ENCODE measurements at places on chromosomes 3 and 15.

- no peak for DNase-seq
These were observed 193.4 kb upstream of the RASGRP1 start for GRCh38 chr15:38758043-38758442.

DNA sequence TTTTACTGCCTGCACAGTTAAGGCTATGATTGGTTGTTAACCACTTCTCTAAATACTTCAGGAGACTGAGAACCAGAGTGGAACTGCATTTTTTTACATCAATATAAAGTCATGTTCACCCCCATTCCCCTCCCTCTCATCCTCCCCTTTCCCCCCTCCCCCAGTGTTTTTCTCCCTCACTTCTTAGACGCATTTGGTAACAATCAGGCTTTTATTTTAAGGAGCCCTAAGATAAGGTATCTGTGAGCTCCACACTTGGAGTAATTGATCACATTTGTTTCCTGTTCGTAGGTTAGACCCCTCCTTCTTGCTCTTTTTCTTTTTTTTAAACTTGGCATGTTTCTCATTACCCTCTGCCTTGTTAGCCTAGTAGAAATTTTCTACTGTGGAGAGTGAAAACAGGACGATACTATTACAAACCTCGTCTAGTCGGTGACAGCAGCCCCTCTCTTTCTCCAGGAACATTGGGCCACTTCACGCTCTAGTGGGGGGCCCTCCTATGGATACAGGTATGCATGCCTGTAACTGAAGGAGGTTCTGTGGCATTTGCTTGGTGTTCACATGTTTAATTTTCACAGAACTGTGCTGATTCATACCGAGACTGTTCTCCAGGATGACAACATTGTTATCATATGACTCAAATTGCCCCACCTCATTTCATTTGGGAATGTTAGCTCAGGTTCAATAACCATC lies 314.4 kb downstream of the MECOM start:
- no peak for DNase-seq

GRCh38 chr15:80779658-80780415 lies 667 bp downstream of the CEMIP start:
- no peak for DNase-seq

GRCh38 chr3:194369522-194370279 lies at the start of gene LRRC15:
Gene LRRC15, minus strand, starts transcription at chr3:194369743. Its CDS starts 8,700 bp downstream, at chr3:194361043.
- no peak for DNase-seq

- DNase-seq = no peak
These were observed 9.0 kb upstream of the GNB4 start for GRCh38 chr3:179460260-179460659.

Measured in GDM1 (cell line).